ACHN (cell line): ENCODE measurements at places on chromosomes 5 and 9.
A peak's percentile ranks its signal among the peaks of the same experiment; 100 is the strongest.

DNA sequence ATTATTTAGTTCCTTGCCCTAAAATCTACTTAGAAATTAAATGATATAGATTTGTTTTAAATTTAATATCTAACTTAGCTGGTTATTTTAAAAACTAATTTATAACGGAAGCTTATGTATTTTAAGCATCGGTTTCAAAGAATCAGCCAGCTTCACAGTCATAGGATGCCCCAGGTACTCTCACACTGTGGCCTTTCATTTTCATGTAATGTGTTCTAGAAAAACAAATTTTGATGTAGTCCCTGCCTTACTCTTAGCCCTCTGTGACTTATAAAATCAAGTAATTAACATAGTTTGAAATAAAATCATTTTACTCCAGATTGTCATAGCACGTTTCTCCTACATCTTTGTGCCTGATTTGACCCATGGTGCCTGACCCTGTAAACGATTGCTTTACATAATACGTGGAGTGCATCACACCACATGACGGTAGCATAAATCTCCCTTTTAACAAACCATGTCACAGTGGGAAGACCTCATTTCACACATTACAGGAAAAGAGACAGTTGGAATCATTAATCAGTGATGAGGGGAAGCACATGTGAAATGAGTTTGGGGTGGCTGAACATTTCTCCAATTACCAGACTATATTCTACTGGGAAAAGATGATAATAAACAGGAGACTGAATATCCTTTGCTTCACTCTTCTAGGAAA lies 731.5 kb upstream of the CDH9 start:
- DNase-seq, result no peak

GRCh38 chr5:94463739-94464138 lies 154.7 kb downstream of the KIAA0825 start:
- no peak for DNase-seq

- no peak for DNase-seq
These were observed 84.8 kb downstream of the MVB12B start for GRCh38 chr9:126411225-126411947.

DNA sequence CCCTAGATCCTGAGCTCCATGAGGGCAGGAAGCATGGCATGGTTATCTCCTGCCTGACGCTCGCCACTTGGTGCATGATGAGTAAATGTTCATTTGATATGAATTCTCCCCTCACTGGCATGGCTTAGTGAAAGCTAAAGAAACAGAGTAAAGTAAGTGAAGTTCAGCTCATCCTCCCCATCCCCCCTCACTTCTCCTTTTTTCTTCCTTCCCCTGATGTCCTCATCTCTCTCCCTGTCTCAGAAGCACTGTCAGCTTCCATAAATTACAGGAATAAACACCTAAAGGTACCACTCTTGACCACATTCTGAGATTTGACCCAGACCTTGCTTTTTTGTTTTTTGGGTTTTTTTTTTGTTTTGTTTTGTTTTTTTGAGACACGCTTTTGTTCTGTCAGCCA lies 73.3 kb downstream of the SNX18 start:
- DNase-seq, result no peak

GRCh38 chr5:17096952-17097695 lies 120.3 kb upstream of the BASP1 start:
- DNase-seq, result peak; percentile 16

DNA sequence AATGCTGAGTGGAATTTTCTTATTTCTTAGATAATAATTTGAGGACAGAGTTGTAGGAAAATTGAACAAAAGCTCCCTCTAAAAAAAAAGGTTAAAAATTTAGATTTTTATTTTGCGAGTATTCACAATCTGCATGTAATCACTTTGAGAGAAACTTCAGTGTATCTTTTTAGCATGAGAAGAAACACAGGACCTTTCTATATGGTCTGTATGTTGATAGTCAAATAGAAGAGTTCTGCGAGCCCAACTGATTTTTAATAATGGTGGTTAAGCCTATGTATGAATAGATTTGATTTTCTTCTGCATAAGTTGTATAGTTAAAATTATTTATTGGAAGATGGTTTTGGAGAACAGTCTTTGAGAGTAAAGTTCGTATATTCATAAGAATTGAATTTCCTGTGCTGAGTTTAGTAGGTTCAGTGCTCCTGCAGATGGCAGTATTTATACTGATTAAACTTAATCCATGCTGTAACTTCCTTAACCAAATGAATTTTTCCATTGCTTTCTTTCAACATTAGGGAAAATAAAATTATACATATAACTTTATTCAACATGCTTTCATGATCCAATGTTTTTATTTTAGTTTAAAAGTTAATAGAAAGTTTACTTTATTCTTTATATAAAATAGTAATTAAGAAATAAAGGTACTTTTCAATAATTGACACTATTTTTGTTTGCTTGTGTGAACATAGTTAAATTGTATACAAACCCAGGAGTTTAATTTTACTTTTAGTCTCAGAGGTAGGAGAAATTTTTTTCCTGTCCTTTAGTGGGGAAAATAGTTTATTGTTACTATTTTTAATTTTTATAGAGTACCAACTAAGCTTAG lies 19.6 kb downstream of the TCERG1 start:
- peak; percentile 38 for DNase-seq

DNA sequence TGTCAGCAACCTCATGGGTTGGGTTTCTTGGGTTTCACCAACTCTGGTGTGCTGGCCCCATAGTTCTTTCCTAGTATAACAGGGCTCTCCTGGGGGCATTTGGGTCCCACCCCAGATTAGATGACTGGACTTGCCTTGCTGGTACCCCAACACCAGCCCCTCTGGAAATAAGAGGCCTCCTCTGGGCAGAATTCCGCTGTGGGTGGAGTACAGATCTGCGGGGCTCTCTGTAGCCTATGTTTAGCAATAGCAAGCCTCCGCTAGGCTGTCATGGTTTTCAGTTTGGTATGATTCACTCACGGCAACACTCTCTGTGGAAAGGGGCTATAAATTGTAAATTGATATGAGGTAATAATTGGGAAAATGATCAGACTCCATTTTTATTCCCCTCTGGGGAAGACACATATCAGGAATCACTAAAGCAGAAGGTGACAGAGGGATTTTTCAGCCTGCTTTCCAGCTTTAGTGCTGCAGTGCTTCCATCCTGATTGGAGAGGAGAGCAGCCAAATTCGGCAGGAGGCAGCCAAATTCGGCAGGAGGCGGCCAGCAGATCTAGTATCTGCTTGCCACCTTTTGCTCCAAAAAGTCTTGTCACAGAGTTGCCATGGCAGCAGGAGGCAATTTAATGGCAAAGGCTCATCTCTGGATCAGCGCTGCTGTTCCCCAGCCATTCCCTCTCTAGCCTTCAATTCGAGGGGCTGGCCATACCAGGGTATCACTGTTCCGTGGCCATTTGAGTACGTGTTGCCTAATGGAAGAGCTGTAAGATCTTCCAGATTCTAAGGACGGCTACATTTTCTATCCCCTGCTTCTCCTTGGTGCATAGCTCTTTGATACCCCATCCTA lies 84.6 kb downstream of the SLC44A1 start:
- no peak for DNase-seq

DNA sequence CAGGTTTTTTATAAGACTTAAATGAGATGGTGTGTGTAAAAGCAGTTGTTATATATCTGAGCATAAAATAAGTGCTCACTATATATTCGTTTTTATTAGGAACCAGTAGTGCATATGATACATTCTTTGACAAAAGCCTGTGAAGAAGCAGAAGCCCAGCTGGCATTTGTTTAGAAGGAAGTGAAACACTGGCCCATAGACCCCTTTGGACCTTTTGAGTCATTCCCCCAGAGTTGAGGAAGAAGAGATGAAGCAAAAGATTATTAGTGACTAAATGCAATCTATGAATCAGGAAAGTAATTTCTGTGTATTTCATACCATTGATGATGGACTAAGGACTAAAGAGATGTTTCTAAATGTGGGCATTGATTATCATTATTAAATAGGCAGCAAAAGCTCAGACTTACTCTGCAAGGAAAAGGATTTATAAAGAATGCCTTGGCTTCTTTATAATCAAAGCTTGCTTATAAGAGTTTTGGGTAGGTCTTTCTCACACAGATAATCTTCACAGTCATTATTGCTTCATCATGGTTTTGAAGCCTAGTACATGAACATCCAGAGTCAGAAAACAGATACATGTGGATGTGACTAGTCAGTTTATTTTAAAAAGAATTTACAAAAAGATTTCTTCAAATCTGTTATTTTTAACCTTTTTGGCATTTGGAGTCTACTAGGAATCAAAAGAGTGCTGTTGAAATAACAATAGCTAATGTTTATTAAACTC lies 16.9 kb upstream of the FER start:
- no peak for DNase-seq

GRCh38 chr5:151904909-151905308 lies 19.7 kb downstream of the GLRA1 start:
- no peak for DNase-seq

DNA sequence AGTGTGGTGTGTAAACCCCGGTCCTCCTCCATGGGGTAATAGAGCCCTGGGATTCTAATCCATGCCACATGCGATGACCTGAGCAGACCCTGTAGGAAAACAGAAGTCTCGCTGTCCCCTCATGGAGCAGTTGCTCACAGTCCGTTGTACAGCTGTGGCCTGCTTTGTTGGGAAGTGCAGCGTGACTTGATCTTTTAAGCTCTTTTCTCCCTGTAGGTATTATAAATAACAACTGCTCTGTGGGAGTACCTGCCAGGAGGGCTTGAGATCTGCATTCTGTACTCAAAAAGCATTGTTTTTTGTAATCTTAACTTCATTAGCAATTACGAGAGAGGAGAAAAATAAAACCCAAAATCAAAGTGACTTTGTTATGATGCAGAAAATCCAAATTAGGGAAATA lies 17.3 kb downstream of the MEGF10 start:
- no peak for DNase-seq

DNA sequence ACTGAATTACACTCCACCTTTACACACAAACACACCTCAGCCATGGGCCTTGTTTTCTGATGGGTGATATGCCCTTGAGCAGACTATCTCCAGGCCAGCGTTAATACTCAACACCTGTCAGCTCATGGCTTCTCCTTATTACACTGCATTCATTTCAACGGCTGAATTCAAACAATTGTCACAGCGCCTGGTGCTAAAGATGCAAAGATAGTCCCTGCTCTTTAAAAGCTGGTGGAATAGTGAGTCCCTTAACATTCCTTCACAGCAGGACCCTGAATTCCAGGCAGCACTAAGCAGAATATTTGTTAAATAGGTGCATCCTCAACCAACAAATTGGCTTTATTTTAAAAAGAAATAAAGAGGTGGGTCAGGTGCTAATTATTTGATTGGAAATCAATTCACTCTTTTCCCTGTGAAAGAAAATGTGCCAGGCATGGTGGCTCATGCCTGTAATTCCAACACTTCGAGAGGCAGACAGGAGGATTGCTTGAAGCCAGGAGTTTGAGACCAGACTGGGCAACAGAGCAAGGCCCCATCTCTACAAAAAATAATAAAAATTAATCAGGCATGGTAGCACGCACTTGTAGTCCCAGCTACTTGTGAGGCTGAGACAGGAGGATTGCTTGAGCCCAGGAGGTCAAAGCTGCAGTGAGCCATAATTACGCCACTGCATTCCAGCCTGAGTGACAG lies 155.7 kb upstream of the EFNA5 start:
- DNase-seq, result no peak

DNA sequence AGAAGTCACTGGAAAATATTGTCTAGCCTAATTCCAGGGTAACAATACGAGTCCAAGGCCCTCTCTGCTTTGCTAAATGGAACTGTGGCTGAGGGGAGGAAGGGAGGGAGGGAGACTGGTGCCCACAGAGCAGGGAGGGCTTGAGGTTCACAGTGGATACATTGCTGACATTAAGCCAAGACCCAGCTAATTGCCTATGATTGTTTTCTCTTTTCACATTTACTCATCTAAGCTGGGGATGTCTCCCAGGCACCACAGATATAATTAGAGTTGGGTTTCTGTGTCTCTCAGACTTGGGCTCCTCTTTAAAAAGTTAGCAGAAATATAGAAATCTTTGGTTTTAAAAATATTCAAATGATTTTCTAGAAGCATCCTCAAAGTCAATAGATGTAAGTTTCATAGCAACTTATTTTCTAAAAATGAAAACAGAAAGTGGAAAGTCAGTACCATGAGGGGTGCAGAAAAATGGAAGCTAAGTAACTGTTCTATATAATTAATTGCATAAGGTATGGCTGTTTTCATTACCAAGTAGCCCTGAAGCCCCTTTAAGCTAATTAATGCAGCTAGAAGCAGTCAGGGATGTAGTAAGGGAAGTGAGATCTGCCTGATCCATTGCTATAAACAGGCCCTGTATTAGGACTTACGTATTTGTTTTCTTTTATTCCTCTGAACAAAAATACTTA lies 259.8 kb downstream of the NDUFS4 start:
- DNase-seq, result no peak

GRCh38 chr9:79526149-79526672 lies 45.6 kb upstream of the TLE4 start:
- DNase-seq, result no peak

DNA sequence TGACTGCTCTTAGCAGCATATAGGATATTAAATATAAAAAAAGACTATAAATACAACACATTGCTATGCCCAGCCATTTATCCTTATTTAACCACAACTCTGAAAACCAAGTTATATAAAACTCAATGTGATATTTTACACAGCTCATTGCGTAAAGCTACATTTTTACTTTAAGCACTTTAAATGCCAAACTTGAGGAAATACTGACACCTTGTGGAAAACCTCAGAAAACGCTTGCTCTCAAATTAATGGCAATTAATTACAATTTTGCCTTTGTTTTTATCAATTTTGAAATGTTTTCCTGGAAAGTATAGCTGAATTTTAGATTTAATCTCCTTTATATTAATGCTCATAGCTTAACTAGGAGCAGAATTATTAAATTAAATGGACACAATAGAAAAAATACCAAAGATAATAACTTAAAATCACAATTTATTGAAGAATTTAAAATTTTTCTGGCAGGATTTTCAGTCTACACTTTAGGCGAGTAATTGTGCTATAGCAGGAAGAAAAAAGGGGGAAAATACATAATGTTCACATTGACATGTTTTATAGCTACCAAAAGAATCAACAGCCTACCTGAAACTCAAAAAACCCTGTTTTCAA lies 25.2 kb upstream of the PLAC8L1 start:
- peak; percentile 33 for DNase-seq

DNA sequence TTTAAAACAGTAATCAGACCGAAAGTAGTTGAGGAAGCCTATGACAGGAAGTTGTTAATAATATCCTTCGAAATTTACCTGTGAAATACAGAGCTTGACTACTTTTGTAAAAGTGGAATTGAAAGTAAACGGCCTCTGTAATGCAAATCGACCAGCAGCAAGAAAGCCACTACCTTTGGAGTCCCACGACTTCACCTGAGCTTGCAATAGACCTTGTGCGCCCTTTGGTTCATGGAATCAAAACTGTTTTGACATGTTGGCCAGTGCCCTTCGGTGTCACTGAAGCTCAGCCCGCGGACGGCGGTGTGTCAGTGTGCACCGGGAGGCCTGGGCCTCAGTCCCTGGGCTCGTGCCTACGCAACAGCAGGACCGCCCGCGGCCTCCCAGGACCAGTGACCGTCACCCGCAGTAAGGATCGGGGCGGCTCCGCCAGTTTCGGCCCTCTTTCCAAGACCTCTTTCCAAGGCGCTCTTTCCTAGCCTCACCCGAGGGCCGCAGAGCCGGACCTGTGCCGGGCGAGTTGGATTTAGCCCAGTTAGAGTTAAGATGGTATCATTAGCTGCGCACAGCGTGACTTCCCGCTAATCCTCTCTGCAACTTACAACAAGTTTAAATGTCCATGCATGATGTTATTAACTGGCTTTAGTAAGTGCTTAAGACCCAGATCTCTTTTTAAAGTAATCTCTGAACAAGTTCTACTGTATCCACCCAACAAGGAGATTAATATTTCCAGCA lies 223.3 kb downstream of the MEF2C start:
- no peak for DNase-seq
